ENCODE measurements at places on chromosomes 6 and 20.

- no peak for DNase-seq
Observed at GRCh38 chr6:47922391-47922790, 140.6 kb downstream of the OPN5 start.

- DNase-seq = no peak
Observed at GRCh38 chr6:148987982-148988381, 241.2 kb downstream of the UST start.

DNA sequence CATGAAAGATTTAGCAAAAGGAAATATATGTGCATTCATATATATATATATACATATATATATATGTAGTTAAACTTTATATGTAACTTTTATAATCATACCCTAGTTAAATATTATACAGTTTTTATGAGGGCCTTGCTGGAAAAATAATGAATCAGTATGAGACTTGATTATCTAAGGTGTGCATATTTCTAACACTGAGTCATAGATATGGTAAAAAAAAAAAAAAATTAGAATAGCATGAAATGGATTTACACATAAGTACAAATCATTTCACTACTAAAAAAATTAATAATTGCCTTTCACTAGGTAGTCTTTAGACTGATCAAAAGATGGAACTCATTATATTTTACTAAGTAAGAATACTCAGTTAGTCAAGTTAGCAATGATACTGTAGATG is 51.3 kb upstream of the DST start:
- no peak for DNase-seq

- DNase-seq = no peak
Observed at GRCh38 chr20:62419759-62420158, 7.6 kb downstream of the RBBP8NL start.
